ENCODE measurements at places on chromosomes 5 and 9.

- no peak for DNase-seq
These were observed 3.2 kb upstream of the RAI14 start for GRCh38 chr5:34652914-34653313.

- DNase-seq: no peak
These were observed 51.5 kb downstream of the IL31RA start for GRCh38 chr5:55902696-55903095.

- DNase-seq: no peak
These were observed 53.0 kb upstream of the NRARP start for GRCh38 chr9:137354845-137355760.

DNA sequence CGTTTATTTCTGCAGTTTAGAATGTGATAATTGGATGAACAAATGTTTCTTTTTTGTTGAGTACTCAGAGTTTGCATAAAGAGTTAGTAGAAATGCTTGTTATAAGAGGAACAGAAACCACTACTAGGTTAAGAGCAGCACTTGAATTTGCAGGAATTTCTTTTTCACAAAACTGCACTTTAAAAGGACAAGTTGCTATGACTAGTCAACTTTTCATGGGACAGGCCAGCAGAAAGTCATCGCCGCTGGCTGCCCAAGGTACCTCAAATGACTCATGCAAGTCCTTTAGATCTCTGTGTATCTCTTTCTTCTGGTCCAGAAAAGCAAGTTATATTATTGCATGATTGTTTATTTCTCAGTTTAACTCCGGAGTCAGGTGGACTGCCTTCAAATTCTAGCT, 97.3 kb upstream of the HMHB1 start:
- no peak for DNase-seq

DNA sequence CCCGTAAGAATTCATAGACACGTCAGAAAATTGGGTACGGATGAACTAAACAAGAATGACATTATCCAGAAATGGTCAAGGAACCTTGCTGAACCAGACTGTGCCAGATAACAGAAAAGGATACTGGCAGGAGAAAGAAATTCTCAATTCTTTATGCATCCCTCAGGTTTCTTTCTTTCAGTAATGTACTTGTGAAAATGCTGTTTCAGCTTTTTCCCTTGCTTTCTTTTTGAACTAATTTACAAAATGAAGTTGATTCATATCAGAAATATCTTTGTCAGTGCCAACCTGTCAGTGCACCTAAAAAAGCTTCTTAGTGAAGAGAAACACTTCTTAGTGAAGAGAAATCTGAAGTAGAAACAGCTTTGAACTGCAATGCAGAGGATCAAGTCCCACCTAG, 643.6 kb upstream of the RORB start:
- no peak for DNase-seq

DNA sequence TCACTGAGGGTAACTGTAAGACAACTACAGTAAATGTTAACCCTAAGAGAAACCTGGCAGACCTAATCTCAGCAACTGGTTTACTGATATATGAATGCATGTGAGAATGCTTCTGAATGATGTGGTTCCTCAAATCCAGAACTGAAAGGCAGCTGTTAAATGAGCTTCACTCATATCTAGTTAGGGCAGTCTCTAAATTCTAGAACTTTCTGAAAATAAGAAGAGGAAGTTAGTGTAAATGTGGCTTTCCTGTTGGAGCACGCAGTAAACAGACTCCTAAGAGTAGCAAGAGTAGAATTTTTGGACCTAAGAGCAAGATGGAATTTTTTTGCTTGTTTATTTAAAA, 117.9 kb upstream of the KCNN2 start:
- DNase-seq: no peak

DNA sequence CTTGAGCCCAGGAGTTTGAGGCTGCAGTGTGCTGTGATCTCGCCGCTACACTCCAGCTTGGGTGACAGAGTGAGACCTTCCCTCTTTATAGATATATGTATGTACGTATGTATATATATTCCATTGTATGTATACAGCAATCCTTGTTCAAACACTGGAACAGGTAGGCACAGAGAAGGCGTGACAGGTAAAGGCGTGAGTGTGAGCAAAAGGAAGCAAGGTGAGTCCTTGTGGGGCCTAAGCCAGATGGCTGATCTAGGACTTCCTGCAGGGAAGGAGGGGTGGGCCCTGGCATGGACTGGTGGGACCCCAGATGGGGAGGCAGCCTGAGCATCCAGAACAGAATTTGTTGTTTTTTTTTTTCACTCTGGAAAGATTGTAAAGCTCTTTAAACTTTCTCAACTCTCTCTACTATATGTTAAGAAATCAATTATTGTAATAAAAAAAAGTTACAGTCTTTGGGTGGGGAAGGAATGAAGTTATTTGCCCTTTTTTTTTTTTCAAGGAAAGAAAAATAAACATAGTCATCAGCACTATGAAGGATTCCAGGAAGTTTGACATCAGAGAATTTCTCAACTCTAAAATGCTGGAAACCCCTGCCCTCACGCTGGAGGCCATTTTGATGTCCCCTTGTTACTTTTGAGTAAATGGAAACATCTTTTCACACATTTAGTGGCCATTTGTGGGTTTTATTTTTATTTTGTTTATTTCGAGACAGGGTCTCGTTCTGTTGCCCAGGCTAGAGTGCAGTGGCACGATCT, 38.9 kb upstream of the STXBP1 start:
- DNase-seq: no peak

GRCh38 chr9:87894998-87895625, 12.4 kb downstream of the SPATA31E1 start:
- no peak for DNase-seq

- DNase-seq: no peak
These were observed 661.6 kb upstream of the C9orf72 start for GRCh38 chr9:28234894-28235277.

- no peak for DNase-seq
These were observed 29.8 kb upstream of the SLCO6A1 start for GRCh38 chr5:102528600-102528999.

GRCh38 chr9:115671236-115671962, 482.2 kb upstream of the PAPPA start:
- no peak for DNase-seq

GRCh38 chr9:11966786-11967185, 726.4 kb upstream of the TYRP1 start:
- no peak for DNase-seq

GRCh38 chr9:117718085-117718484, 13.9 kb downstream of the TLR4 start:
- DNase-seq: peak; percentile 53

DNA sequence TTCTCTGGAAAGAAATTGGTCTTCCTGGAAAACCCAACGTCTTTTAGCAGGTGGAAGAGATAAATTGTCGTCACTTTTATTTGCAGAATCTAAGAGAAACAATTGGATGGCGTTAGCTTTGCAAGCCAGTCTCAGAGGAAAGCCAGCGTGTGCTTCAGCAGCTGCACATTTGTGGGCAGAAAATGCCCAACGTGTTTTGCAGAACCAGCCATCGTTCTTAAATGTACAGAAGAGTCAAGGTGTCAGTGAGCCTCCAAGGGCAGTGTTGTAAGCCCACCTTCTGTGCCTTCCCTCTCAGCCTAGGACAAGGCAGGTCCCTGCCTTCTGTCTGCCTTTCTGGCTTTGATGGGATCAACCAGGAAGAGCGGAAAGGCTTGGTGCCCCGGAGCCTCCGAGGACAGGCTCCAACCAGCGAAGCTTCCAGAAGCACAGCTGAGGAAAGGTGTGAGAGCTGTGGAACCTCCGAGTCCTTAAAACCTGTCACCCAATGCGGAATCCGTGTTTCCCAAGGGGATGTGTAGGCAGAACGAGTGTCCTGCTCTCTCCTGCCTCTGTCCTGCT, 116.0 kb upstream of the IRX2 start:
- no peak for DNase-seq

DNA sequence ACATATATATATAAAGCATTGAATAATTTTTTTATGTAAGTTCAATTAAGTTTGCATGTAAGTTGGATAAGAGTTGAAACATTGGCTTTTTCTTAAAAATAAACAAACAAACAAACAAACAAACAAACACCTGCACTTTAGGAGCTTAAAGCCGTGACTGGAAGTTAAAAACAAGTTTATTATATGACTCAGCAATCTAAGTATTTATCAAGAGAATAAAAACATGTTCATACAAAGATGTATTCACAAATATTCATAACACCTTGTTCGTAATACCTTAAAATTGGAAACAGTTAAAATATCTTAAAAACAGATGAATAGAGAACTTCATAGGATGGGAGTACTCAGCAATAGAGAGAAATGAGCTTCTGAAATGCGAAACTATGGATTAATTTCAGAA, 61.5 kb upstream of the ANXA1 start:
- no peak for DNase-seq
